Skeletal muscle cell (primary cell): ENCODE measurements at places on chromosomes 12 and 14.

- DNase-seq, result no peak
Observed at GRCh38 chr12:48156652-48157017, 680 bp downstream of the ASB8 start.

DNA sequence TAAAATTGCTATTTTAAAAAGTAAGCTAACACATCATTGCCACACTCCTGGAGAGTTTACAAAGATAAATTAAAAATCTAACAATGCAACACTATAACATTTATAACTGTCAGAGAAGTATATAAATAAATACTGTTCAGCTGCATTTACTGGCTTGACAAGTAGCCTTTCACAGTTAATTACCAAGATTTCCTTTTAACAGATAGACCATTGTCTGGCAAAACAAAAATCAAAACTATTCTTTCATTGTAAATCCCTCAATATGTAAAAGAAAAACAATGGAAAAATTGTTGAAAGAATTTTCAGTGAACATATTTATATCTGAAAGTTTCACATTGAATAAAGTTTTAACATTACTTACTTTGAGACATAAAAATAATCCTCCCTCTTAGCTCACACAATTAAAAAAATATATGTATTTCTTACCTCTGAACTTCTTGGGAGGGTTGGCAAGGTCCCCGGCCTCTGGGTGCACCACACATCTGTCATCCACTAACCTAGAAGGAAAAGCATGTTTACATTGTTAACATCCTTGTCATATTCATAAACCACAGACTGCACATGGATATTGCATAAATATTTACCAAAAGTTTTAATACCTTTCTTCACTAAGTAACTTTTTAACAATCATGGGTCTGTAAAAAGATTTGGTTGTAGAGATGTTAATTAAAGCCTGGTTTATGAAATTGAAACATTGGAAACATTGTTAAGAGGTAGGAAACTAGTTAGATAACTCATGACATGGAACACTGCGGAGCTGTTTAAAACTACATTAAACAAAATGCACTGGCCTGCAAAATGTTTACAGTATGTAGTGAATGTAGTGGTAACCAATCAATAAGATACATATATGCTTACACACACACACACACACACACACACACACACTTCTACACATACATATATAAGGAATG is 43.0 kb downstream of the ITPR2 start:
- DNase-seq, result no peak

DNA sequence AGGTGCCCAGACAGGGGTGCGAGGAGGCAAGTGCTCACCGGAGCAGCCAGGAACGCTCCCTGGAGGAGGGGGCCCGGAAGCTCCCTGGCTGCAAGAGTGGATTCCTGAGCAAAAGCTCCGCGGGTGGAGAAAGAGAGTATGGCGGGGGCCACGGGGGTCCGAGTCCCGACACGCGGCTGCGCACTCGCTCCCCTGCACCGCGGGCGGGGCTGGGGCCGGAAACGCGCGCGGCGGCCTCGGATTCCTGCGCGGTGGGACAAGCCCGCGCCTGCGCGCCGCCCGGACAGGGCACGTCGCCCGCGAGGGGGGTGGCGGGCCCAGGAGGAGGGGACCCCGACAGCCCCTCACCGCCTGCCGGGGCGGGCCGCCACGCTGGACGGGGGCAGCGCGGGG is 27.8 kb upstream of the GPR132 start:
- DNase-seq, result no peak

GRCh38 chr12:54216797-54217661 is 28.2 kb upstream of the SMUG1 start:
- DNase-seq, result no peak

GRCh38 chr14:85583380-85583779 is 53.4 kb downstream of the FLRT2 start:
- no peak for DNase-seq

DNA sequence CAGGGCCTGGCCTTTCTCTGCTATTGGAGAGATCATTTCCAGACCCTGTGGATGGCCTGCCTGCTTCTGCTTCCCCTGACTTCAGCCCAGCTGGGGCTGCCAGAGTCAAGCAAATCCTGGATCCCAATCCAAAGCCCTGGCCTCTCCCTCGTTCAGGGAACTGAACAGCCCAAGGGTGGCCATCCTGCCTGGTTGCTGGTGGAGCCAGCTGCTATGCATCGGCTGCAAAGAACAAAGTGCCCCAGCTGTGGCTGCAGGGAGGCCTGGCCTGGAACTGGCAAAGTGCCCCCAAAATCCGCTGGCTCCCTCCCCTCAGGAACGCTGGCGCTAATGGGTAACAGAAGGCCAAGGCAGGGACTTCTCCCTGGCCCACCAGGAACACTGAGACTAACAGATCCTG is 56.4 kb downstream of the LRRC74A start:
- no peak for DNase-seq

- DNase-seq, result no peak
Observed at GRCh38 chr14:99716850-99717681, 33.0 kb downstream of the CYP46A1 start.

- no peak for DNase-seq
Observed at GRCh38 chr14:21924479-21924878, 250.9 kb upstream of the OR4E1 start.

GRCh38 chr14:39860596-39861228 is 428.5 kb upstream of the FBXO33 start:
- no peak for DNase-seq

GRCh38 chr12:3117144-3117581 is 40.0 kb downstream of the TSPAN9 start:
- peak; percentile 47 for DNase-seq

DNA sequence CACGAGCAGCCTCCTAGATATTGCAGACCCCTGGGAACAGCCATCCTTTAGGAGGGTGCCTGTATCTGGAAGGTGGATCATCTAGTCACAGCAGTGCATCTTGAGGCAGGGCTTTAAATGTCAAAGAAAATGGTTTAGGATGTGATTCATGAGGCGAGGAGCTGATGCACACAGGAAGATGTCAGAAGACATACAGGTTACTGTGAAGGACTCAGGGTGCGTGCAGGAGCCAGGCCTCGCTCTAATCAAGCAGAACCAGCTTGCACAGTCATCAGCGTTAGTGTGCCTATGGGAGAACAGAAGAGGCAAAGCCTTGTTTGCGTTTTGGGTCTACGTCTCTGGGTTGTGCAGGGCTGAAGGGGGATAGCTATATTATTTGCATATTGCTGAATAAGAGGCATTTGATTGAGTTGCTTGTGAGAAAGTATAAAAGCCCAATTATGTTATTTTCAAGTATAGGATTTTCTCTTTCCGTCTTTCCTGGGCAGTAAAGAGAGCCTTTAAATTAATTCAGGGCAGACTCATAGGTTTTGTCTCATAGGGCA is 77.3 kb upstream of the RPH3A start:
- DNase-seq, result no peak

DNA sequence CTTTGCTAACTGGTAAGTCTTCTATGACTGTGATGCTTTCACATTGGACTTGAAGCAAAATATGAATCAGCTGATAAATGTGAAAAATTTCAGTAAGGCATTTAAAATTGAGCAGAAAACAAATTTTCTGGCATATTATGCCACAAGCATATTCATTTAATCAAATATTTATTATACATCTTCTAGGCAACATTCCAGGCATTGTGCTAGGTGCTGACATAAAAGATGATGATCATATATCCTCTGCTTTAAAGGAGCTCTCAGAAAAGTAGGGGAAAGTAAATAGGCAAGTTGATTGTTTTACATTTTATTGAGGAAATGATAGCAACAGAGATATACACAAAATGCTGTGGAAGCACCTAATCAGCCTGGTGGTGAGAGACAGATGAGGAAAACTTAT is 248.9 kb downstream of the SLC16A7 start:
- no peak for DNase-seq

GRCh38 chr12:63928305-63928704 is 83.8 kb downstream of the SRGAP1 start:
- no peak for DNase-seq
